ENCODE measurements at places on chromosomes 7 and 10. TPM values are rescaled to one million over a fixed set of nuclear protein-coding genes. Genes with fewer than 3 reads are reported as not detected.

The PAPSS2 gene
- total RNA-seq: not detected

The HMX2 gene
- not detected for total RNA-seq

DNA sequence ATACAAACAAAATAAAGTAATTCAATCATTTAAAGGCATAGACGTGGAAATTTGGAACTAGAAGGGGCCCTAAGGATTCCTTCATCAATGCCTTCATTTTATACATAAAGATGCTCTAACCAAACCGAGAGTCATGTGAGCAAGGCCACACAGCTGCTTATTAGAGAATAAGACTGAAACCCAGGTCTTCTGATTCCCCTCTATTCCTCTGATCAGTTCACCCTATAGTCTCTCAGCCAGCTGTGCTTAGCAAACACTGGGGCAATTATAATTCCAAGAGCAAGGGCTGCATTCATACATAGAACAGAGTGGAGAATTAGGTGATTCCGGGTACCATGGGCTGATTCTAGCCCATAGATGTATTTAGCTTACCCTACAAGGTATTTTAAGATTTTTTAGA is 9.7 kb upstream of the XPNPEP1 start:
- no peaks in the 10 kb centered on the region for H3K4me1 ChIP-seq
- no peak overlapping the region for H3K27ac ChIP-seq
- no peaks in the 10 kb centered on the region for H3K27me3 ChIP-seq
- H3K36me3 ChIP-seq: no peaks in the 10 kb centered on the region
- H3K4me3 ChIP-seq: no peak overlapping the region
- no peak for DNase-seq

- no peak overlapping the region for H3K4me3 ChIP-seq
- no peak overlapping the region for H3K27ac ChIP-seq
Observed at GRCh38 chr7:38318803-38319416, 45.5 kb upstream of the TARP start.

DNA sequence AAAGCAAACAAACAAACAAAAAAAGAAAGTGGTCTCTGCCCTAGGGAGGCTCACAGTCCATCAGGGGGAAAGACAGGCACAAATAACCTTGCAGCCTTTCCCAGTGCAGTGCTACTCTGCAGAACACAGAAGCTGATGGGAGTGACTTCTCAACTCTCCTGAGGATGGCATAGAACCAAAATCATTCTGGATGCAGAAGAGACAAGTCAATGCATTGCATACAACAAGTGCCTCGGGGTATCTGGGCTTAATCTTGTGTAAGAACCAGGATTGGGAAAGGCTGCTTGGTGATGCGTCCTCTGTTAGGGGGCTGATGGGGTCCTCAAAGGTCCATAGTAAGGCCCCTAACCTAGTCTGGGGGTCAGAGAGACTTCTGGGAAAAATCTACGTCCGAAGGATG is 68.9 kb downstream of the NEURL1 start:
- no peaks in the 10 kb centered on the region for H3K36me3 ChIP-seq
- no peak overlapping the region for H3K4me3 ChIP-seq
- no peaks in the 10 kb centered on the region for H3K4me1 ChIP-seq
- H3K27ac ChIP-seq: no peak overlapping the region

DNA sequence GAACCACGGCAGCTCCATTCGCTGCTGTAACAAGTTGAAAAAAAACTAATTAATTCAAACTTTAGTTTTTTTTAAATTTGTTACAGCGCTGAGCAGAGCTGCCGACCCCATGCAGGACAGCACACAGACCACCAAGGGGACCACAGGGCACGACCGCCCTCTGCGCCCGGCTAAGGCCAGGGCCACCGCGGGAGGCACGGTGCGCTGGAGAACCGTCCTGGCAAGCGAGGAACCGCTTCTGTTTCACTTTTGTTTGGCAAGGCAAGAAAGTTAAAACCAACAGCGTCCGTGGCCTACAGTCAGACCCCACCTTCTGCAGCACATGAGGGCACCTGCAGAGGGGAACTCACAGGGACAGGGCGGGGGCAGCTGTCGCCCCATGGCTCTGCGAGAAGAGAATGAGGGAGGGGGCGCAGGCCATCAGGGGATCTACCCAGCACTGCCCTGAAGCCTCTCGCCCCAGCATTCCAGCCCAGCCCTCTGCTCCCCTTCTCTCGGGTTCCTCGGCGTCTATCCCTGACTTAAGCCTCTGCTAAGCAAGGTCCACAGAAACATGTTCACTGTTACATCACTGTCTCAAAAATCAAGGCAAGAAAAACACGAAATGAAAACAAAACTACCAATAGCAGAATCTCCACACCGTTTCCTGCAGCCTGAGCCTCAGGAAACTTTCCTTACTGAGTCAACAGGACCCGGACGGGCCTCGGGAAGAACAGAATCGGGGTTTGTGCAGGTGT is 204.4 kb downstream of the DIP2C start:
- H3K27me3 ChIP-seq: no peaks in the 10 kb centered on the region
- peak overlapping the region; percentile 58 for H3K27ac ChIP-seq
- DNase-seq: peak; percentile 63
- H3K36me3 ChIP-seq: no peaks in the 10 kb centered on the region
- H3K4me3 ChIP-seq: peak overlapping the region; percentile 58

GRCh38 chr10:122147663-122148062 is 123.4 kb upstream of the BTBD16 start:
- no peaks in the 10 kb centered on the region for H3K27me3 ChIP-seq
- no peaks in the 10 kb centered on the region for H3K36me3 ChIP-seq
- no peaks in the 10 kb centered on the region for H3K4me1 ChIP-seq
- no peak overlapping the region for H3K27ac ChIP-seq
- H3K4me3 ChIP-seq: no peak overlapping the region
- no peak for DNase-seq

DNA sequence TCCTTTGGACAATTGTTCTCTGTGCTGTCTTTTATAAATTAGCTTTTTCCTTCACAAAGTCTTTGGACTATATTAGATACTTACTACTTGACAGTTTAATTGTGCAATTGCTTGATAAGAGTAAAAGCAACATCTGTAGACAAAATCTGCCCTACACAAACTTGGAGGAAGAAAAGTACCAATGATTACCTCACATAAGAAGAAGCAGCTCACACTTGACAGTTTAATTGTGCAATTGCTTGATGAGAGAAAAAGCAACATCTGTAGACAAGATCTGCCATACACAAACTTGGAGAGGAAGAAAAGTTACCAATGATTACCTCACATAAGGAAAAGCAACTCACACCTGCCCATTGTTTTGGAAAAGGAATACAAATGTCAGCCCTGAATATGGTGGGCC is 17.1 kb upstream of the SCIN start:
- H3K36me3 ChIP-seq: no peaks in the 10 kb centered on the region
- no peak overlapping the region for H3K27ac ChIP-seq
- no peak overlapping the region for H3K4me3 ChIP-seq
- no peak for DNase-seq
- H3K4me1 ChIP-seq: no peaks in the 10 kb centered on the region

DNA sequence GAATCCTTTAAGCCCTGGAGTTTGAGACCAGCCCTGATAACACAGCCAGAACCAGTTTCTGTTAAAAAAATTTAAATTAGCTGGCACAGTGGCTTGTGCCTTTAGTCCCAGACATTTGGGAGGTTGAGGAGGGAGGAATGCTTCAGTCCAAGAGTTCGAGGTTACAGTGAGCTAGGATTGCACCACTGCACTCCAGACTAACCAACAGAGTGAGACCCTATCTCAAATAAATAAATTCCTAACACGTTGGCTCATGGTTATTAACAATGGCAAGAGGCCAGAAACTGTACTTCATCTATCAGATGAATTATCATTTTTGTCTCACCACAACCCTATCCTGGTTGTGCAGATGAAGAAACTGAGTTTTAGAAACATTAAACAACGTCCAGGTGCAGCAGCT is 2.1 kb upstream of the PPIA start:
- no peaks in the 10 kb centered on the region for H3K27me3 ChIP-seq
- no peak overlapping the region for H3K27ac ChIP-seq
- DNase-seq: no peak
- H3K4me1 ChIP-seq: peaks cover 15% of the 10 kb centered on the region
- H3K4me3 ChIP-seq: no peak overlapping the region

DNA sequence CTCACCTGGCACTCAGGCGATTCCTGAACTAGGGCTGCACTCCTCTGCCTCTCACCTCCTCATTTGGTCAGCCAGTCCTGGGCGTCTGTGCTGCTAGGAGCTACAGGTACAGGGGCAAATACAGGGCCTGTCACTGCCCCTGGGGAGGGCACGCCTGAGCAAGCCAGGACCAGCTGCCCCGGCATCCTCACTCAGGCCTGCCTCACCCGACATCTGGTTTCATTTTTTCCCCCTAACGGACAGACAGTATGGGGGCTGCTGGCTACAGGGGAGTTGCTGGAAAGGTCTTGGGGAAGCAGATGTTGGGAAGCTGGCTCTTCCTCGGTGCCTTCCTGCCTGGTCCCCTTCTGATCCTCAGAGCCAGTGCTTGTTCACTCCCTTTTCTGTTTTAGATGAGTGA is 77.3 kb upstream of the PPIF start:
- no peak overlapping the region for H3K4me3 ChIP-seq
- no peaks in the 10 kb centered on the region for H3K27me3 ChIP-seq
- H3K4me1 ChIP-seq: peaks cover 76% of the 10 kb centered on the region
- DNase-seq: no peak

- H3K27me3 ChIP-seq: peaks cover 2% of the 10 kb centered on the region
- no peak overlapping the region for H3K4me3 ChIP-seq
- H3K36me3 ChIP-seq: no peaks in the 10 kb centered on the region
- DNase-seq: no peak
- H3K4me1 ChIP-seq: no peaks in the 10 kb centered on the region
- no peak overlapping the region for H3K27ac ChIP-seq
Observed at GRCh38 chr10:70937661-70938060, 49.3 kb upstream of the PCBD1 start.

GRCh38 chr7:98283127-98283886 is 1.8 kb downstream of the BRI3 start:
- no peaks in the 10 kb centered on the region for H3K36me3 ChIP-seq
- H3K4me3 ChIP-seq: no peak overlapping the region
- H3K27ac ChIP-seq: no peak overlapping the region
- no peaks in the 10 kb centered on the region for H3K27me3 ChIP-seq
- peaks cover 44% of the 10 kb centered on the region for H3K4me1 ChIP-seq

GRCh38 chr7:75596727-75597614 is 104.9 kb downstream of the SPDYE5 start:
- no peaks in the 10 kb centered on the region for H3K27me3 ChIP-seq
- H3K4me1 ChIP-seq: no peaks in the 10 kb centered on the region
- H3K27ac ChIP-seq: no peak overlapping the region
- no peak for DNase-seq
- H3K36me3 ChIP-seq: no peaks in the 10 kb centered on the region

DNA sequence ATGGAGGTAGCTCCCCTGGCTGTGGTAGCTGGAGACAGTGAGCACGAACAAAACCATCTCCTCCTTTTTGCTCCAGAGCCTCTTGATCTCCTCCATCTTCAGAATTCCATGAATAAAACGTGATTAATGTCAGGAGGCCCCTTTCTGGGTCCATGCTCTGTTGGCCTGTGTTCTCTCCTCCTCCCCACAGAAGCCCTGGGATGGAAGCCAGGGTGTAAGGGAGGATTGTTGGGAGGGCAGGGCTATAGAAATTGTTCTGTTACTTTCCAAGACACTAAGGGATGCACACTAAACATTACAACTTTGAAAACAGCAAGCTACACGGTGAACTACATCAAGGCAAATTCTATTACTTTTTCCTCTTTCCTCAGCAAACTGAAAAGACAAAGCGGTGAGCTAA is 96.3 kb downstream of the RNF216 start:
- no peaks in the 10 kb centered on the region for H3K27me3 ChIP-seq
- no peak for DNase-seq
- peaks cover 79% of the 10 kb centered on the region for H3K4me1 ChIP-seq
- H3K36me3 ChIP-seq: no peaks in the 10 kb centered on the region
- no peak overlapping the region for H3K27ac ChIP-seq

GRCh38 chr7:102424787-102425218 is 8.6 kb upstream of the ORAI2 start:
- H3K4me3 ChIP-seq: no peak overlapping the region
- peaks cover 94% of the 10 kb centered on the region for H3K4me1 ChIP-seq
- no peaks in the 10 kb centered on the region for H3K36me3 ChIP-seq
- H3K27me3 ChIP-seq: no peaks in the 10 kb centered on the region

DNA sequence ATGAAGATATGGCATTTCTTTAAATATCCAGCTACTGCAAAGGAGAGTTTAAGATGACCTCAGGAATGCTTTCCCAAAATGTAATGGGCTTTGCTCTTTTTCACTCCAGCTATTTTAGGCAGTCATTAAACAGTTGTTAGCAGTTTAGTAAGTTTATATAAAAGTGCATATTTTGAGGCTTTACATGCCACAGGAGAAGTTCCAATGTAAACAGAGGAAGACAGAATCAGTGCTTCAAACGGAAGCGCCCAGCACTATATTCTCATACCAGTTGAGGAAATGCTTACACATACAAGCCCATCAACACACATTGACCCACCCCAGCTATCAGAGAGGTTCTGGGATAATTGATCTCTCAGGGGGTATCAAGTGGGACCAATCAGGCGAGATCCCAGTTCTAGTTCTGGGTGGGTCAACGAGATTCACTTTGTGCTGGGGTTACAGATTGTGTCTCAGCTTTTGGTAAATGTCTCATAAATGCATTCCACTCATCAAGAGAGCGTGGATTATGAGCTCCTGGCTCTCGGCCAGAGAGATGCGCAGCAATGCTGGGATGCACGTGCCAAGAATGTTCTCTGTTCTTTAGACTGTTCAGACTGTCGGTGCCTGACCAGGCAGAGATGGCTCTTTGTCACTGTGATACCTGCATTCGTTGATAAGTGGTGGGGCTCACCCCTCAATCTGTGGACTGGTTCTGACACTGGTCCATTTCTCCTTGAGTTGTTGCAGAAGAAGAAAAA is 55.0 kb downstream of the CACNB2 start:
- DNase-seq: no peak
- H3K36me3 ChIP-seq: no peaks in the 10 kb centered on the region
- H3K27me3 ChIP-seq: no peaks in the 10 kb centered on the region
- no peaks in the 10 kb centered on the region for H3K4me1 ChIP-seq
- H3K4me3 ChIP-seq: no peak overlapping the region
